ENCODE measurements at places on chromosomes 13 and 19.

DNA sequence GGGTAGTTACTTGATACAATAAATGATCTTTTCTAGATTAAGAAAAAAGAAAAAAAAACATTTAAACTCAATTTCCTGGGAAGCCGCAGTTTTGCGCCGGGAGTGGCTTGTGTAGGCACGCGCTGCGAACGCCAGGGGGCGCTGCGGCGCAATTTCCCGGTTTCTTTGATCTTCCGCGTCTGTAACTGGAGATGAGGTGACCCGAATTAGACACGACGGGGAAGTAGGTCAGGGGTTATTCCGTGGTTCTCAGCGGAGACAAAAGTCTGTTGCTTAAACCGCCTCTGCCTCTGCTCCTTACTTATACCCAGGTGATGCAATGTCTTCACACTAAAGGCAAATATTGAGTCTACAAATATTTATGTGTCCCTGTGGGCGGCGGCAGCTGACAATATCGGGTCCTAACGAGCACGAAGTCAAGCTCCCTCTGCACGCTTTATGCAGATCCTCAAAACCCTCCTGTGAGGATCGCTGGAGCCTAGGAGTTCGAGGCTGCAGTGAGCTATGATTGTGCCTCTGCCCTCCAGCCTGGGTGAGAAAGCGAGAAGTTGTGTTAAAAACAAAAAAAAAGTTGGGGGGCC, 15.2 kb downstream of the STXBP2 start:
- peak; percentile 64 for DNase-seq

DNA sequence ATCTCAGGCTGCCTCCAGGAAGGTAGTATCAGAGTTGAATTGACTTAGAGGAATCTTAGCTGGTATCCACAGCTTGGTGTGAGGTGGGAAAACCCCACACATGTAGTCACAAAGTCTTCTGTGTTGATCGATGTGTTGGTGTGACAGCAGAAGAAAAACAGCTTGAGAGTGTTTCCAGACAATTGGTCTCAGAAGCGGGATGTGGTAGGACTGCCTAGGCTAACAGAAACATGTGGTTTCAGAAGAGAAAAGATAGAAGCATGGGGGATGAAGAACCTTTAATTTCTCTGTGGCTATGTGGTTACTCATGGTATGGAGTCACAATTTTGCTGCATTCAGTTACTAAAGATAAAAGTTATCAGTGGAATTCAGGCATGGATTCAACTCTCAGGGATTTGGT, 134.7 kb upstream of the SLITRK5 start:
- no peak for DNase-seq

- DNase-seq, result no peak
These were observed 1.3 kb upstream of the ZNF30 start for GRCh38 chr19:34925278-34925855.

- DNase-seq, result no peak
These were observed 68.7 kb upstream of the CACNA1A start for GRCh38 chr19:13574933-13575332.

- no peak for DNase-seq
These were observed 42.5 kb downstream of the ARHGEF18 start for GRCh38 chr19:7391218-7391670.
